Thoracic aorta (tissue), 2 donors: ENCODE measurements at places on chromosomes 3 and 15.

GRCh38 chr3:157043771-157044170 is 116.2 kb downstream of the CCNL1 start:
- no peak for DNase-seq

DNA sequence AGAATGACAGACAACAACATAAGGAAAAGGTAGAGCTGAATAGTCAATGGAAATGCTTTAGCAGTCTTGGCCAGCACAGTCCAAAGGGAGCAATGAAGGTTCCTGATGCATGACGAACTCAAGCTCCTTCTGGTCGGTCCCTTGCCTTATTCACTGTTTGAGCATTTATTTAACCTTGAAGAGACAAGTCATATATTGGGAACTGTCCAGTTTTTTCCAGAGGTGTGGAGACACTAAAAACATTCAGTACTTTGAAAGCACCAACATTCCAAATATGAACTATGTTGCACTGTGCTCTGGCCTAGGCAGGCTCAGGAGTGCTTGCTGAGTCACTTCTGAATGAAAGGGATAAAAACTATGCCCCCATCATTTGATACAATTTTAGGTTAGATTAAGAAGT is 384.8 kb downstream of the MECOM start:
- DNase-seq: no peak

DNA sequence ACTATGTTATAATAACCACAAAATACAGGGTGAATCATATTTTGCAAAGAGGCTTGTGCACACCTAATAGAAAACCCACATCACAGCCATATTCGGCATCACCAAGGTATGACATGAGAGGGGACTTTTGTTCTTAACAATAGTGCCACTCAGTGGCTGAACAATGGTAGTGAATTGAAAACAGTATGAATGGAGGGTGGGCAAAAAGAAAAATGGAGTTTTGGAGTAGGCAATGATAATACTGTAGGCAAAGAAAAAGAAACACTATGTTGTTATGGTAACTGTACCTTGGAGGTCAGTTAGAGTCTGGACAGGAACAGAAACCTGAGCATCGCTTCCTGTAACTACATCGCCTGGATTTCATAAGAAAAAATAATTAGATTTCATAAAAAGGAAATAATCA is 348.6 kb downstream of the PLCL2 start:
- no peak for DNase-seq

DNA sequence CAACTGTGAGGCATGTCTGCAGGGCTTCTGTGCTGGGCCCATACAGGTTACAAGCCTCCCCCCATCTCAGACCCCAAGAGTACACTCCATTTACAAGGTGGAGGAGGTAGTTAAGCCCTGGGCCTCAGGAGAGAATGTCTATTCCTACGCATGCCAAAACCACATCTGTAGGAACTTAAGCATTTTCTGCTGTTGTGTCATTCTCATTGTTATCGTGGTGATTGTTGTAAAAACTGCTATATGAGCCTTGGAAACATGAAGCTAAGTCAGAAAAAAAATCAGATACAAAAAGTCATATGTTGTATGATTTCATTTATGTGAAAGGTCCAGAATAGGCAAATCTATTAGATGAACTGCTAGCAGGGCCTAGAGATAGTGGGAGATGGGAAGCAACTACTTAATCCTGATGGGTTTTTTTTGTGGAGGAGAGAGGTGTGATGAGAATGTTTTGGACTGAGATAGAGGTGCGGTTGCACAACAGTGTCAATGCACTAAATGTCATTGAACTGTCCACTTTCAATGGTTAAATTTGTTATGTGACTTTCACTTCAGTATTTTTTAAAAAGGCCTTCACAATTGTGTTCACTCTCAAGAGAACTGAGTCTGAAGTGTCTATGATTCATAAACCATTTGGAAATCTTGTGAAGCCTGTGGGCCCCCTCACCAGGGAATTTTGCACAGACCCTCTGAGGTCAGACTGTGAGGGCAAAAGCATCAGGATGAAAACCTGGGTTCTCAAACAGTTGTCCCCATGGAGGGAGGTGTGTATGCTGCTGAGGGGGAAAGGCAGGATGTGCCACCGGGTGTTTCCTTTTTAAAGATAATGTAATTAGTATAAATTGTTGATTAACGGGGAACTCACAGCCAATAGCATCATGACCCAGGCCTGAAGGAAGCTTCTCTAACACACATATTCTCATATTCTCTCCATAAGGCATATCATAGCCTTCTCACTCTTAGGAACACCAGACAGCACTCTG is 3.2 kb downstream of the RTP3 start:
- DNase-seq: no peak

DNA sequence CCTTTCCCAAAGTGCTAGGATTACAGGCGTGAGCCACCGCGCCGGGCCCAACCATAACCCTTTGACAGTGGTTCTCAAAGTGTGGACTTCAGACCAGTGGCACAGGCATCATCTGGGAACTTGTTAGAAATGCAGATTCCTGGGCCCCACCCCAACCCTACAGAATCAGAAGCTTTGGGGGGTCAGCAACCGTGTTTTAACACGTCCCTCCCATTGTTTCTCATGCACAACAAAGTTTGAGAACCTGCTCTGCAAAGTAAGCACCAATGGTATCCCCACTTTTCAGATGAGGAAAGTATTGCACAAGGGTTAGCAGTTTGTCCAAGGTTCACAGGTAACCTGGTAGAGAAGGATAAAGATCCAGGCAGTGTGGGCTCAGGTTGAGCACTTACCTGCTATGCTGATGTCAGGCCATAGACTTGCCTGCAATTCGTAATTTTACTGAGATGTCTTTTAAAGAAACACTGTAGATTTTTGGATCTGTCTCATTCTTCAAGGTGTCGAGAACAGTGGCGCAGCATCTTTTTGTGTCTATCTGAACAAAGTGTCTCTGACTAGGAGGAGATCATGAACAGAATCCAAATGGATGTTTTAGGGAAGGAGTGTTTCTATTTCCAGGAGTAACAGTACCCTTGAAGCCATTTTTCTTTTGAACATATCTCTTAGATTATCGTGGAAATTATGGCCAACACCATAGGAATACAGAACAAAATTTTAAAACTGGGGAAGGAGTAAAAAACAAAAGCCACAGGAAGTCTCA is 2.5 kb downstream of the GXYLT2 start:
- no peak for DNase-seq

- no peak for DNase-seq
Observed at GRCh38 chr15:69479081-69479480, 26.5 kb downstream of the RPLP1 start.

- no peak for DNase-seq
Observed at GRCh38 chr3:62133015-62133414, 240.3 kb downstream of the FEZF2 start.

DNA sequence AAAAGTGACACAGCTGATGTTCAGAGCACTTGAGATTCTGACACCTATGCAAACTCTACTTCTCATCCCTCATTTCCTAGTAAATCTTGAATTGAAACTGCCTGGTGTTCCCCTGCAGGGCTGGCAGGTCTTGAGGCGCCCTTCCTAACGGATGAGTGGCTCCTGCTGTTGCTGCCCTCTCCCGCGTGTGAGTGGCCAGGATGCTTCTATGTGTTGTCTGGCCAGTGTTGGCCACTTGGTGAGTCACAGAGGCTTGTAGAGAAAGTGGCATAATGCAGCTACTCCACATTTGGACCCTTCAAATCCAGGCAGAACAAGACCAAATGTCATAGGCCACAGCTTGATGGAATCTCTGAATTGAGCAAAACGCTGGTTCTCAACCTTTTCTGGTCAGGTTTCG is 63.6 kb downstream of the MOBP start:
- no peak for DNase-seq

- DNase-seq: no peak
Observed at GRCh38 chr15:90459368-90459767, 70.4 kb upstream of the CRTC3 start.

DNA sequence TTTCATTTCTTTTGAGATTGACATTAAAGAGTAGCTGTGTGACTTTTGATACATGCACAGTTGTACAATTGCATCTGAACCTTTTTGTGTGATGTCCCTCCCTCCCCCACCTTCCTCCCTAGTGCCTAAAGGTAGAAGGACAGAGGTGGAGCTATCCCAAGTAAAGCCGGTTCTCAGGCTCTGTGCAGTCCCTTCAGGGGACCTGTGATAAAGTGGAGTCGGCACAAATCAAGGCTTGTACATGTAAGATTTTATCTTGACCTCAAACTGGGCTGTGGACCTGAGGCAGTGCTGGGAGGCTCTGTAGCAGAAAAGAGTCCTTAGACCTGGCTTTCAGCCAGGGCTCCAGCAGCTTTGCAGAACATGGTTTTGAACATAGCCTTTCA is 55.5 kb upstream of the CMTM7 start:
- DNase-seq: no peak

- DNase-seq: no peak
Observed at GRCh38 chr15:38275959-38276358, 23.3 kb downstream of the SPRED1 start.

DNA sequence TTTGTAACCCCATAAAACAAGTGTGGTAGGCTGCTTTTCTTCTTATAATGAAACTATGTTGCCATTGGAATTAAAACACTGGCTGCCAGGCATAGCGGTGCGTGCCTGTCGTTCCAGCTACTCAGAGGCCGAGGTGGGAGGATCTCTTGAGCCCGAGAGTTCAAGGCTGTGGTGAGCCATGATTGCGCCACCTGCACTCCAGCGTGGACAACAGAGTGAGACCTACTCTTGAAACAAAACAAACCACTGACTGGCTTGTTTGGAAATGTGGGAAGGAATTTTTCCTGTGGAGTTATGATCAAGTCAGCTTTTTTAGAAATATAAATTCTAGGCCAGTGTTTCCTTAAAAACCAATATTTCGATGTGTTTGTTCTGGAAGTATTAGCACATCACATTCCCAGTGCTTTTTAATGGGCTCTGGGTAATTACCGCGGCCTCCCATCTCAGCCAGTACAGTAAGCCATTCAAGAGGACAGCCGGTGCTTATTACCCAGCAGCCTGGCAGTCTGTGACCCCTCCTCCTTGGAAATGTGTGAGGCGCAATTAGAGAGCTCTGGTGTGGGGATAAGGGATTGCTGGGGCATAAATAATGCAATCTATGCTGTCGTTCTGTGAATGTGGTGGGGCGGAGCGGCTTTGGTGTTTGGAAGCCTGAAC is 58.3 kb upstream of the TRAK1 start:
- DNase-seq: peak; percentile 54

DNA sequence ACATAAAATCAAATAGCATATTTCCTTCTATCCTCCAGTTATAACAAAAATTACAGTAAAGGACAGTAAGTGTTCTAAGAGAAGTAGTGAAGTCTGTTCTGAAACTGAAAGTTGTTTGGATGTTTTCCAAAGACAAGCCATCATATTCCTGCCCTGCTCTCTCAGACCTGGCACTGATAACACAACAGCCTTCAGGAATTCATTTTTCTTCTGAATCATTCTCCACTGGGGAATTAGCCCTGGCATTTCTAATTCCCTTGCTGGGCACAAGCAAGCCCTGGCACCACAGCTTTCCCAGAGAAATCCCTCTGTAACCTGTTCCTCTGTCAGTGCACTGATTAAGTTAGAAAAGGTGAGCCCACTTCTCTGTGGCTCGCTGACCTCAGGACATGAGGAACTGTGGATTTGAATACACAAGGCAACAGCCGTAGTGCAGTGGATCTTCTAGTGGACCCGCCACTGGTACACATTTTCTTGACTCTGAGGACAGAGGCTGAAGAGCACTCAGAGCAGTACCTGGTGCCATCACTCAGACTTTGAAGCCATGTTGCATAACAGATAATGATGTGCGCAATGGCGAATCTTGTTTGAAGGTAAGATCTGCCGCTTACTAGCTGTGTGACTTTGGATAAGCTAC is 61.6 kb downstream of the WWTR1 start:
- DNase-seq: no peak

- DNase-seq: no peak
Observed at GRCh38 chr15:68586274-68586961, 7.6 kb downstream of the CORO2B start.

- DNase-seq: no peak
Observed at GRCh38 chr3:164186095-164186494, 892.2 kb downstream of the SI start.

DNA sequence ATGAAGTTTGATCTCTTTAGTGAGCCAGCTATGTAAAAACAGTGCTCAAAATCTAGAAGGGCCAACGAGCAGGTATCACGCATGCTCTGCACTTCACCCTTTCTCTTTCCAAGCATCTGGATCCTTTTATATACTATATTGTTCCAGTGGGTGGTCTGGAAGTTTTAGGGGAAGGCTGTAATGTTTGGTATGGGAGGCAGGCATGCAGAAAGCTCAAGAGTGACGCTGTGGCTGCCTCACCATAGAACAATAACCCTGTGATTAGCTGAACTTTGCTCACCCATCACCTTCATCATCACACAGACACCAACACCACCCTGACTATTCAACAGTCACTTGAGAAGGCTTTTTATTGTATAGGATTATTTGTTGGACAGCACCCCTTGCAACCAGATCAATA is 81.6 kb downstream of the FBN1 start:
- no peak for DNase-seq

DNA sequence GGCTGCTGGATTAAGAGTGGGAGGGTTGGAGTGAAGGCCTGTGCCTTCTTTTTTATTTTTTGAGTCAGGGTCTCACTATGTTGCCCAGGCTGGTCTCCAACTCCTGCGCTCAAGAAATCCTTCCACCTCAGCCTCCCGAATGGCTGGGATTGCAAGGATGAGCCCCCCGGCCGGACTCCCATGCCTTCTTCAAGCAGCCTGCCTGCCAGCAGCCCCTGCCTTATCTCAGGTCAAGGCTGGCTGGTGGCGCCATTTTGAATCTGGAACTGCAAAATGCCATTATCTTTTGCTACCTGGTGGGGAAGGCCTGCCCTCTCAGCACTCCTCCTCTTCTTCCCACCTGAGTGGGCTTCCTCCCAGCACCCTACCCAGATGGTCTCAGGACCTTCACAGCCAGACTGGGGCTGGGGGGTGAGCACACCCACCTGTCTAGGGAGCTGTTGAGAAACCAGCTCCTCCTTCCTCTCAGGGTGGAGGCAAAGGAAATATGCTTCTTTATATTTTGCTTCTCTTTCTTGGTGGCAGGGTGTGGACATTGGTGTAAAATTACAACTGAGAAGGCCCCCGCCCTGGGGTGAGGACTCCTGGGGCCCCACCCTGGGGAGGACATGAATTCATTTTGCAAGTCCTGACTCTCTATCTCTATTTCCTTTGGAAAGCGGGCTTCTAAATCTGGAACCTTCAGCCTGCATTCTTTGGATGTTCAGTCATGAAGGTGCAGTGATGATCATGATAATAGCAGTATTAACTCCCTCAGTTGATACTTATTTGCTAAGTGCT is 7.7 kb upstream of the FLNB start:
- no peak for DNase-seq

DNA sequence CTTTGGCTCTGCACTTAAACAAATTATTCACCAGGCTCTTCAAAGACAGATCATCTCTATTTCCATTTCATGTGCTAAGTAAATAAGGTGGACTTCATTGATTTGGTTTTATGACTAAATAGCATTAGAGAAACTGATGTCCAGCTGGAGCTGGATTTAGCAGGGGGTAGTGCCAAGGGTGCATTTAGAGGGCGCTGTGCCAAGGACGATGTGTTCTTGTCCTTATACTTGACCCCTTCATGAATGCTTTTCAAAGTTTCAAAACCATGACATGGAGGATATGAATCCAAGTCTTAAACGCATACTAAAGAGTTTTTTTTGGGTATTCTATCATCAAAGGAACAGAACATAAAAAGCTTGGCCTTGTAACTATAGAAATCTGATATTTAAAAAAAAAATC is 233.2 kb downstream of the RYR3 start:
- no peak for DNase-seq

- DNase-seq: no peak
Observed at GRCh38 chr3:185197068-185197467, 44.2 kb upstream of the C3orf70 start.

- DNase-seq: no peak
Observed at GRCh38 chr3:52350981-52351761, 35.1 kb downstream of the DNAH1 start.
